ENCODE measurements at places on chromosomes 7 and 10. TPM values are rescaled to one million over a fixed set of nuclear protein-coding genes. Genes with fewer than 3 reads are reported as not detected.

GRID1 gene
- 1.6 TPM for polyA plus RNA-seq

STOX1 gene
- 11.4 TPM for polyA plus RNA-seq

DNA sequence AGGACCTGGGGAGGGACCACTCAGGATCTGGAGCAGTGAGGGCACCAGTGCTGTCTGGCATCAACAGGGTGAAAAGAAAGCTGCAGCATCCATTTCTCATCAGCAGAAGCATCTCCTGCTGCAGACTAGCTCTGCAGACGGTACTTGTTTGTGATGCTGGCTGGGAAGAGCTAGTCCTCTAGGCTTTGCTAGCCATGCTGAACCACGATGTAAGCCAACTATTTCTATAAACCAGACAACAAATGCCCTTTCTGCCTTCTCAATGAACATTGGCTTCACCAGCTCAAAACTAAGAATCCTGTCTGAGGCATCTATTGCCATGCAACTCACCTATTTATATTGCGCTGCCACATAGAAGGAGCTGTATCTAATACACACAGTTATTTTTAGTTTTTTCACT is 65.6 kb downstream of the CTTNBP2 start:
- DNase-seq: no peak

- DNase-seq: no peak
Observed at GRCh38 chr10:76558586-76558985, 1079.0 kb downstream of the KCNMA1 start.

- DNase-seq: no peak
Observed at GRCh38 chr7:129952086-129952652, 591 bp downstream of the UBE2H start.

DNA sequence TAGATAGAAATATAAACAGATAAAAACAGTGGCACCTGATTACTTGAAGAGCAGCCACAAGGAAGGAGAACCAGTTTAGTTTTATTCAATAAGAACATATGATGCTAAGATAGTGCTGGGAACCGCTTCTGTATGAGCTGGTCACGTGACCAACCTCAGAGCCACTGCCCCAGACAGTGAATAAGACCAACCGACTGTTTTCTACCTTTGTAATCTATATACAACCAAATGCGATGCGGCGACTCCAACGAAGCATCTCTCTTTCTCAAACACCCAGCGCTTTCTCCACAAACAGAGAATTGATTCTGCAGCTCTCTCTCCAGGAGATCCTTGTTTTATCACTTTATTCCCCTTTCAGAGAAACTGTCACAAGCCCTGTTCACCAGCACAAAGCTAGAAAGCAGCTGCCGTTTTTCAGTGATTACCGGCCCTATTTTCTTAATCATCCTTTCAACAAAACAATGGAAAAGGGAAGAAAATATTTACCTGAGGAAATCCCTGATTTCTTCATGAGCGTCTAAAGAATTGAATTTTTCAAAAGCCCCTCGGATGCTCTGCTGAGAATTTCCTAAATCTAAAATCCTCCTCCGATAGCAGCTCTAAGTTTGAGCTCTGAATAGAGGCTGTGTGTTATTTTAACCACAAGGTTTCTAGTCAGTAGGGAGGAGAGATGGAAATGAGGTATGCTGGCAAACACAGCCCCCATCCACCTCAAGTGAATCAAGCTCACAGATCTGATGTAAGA is 55.7 kb upstream of the JCAD start:
- no peak for DNase-seq

DNA sequence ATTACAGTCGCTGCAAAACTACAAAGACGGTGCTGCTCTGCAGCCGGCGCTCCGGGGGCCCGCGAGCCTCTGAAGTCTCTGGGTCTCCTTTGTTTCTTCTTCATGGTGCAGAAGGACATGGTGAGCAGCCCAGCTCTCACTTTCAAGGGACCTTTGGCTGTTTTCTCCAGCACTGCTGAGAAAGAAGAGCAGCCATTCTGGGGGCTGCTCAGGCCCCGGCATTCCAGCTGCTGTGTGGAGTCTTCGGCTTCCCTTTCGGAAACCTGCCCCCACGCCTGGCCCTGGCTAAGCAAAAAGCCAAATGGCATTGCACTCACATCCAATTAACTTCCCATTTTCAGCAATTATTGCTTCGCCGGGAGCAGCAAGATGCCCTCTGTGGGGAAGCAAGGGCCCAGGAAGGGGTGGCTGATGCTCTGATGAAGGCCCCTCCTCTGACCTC is 555.7 kb downstream of the PTPRN2 start:
- no peak for DNase-seq

DNA sequence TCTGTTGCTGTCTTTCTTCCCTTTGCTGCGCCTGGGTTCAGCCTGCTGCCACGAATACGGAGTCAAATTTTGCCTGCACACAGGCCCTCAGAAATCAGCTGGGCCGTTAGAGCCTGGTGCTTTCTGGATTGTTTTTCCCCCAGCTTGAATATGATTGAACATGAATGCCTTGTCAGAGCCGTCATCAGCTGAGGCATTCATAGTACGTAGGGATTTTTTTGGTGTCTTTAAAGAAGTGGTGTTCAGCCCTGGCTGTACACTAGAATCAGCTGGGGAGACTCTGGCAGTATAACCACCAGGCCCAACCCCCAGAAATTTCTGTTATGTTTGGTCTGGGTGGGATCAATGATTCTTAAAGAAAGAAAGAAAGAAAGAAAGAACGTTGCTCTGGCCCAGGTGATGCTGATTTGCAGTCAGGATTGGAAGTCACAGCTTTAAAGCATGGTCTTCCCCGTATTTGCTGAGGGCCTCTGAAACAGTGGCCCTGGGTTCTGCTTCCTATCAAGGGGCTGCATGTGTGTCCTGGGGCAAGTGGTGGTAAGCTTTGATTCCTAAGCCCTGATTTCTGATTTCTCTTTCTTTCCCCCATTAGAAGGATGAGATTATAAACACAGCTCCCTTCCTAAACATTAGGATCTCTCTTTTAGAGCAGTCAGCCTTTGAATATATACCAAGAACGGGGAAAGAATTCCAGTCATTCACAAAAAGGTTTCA is 24.7 kb downstream of the NUB1 start:
- DNase-seq: no peak

DNA sequence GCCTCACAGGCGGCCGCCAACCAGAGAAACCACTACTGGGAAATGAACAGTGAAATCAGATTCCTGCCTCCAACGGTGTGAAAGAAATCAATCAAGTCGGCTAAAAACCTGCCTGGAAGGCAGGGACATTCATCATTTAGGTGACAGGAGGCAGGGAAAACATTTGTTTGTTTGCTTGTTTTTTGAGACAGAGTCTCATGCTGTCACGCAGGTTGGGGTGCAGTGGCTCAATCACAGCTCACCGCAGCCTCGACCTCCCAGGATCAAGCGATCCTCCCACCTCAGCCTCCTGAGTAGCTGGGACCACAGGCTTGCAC is 30.5 kb downstream of the AP5Z1 start:
- DNase-seq: no peak
